Stimulated activated CD4-positive, alpha-beta T cell treated with anti-CD3 and anti-CD28 coated beads, Interleukin-15, amount 100 ng/mL, for 24 hours (primary cell): ENCODE measurements at places on chromosomes 11 and 22.

DNA sequence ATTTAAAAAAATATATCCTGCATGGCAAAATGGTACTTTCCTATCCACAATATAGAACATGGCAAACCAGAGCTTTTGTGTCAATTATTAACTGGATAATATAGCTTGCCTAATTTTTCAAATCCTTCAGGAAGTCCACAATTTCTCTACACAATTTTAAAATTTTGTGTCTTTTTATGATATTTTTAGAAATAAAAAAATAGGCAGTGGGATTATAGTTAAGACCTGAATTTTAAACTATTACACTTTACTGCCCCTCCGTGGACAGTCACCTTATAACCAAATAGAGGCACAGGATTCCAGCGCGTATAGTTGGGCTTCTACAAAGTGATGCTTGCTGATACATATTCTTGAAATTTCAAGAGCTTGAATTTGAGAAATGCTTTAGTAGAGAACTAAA lies 2.1 kb upstream of the DMC1 start:
- peak; percentile 36 for DNase-seq

DNA sequence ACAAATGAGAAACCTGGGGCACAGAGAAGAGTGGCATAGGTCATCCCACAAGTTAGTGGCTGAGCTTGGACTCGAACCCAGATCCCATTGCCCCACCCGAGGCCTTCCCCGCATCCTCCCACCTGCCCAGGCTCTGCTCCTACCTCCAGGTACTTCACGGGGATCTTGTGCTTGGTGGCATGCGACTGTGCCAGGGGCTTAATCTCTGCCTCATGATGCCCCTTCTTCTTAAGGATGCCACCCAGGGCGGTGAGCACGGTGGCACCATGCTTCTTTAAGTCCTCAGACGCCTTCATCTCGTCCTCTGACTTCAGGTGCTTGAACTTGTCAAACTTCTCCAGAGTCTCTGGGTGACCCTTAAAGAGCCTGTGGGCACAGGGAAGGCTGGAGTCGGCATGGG lies 6.4 kb downstream of the MB start:
- DNase-seq: no peak

DNA sequence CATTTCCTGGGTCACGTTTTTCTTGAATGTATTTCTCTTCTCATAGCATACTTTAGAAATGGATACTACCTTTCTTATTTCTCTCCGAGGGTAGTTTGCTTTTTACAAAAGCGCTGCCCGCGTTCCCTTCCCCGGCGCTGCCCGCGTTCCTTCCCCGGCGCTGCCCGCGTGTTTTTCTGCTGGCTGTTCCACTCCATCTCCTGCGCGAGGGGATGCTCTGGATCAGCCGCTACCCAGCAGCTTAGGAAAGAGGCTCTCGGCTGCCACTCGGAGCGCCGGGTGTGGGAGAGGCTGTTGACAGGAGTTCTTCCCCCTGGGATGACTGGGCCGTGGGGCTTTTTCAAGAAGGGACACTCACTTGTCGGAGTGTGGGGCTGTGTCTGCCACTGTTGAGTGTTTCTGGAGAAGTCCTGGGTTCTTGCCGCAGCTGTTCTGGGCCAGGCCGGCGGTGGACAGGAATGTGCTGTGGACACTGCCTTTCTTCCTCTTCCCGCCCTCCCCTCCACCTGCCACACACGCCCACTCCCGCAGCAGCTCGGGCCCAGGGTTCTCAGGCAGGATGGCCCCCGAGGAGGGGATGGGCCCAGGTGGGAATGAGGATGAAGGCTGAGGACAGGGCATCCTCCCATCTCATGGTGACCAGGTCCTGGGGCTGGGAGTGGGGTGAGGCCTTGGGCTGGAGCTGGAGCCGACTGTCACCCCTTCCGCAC lies 30.6 kb downstream of the GLB1L2 start:
- DNase-seq: no peak

- DNase-seq: no peak
Observed at GRCh38 chr11:65776196-65776595, 4.6 kb downstream of the AP5B1 start.

- no peak for DNase-seq
Observed at GRCh38 chr22:31742115-31742514, 7.8 kb downstream of the PRR14L start.

DNA sequence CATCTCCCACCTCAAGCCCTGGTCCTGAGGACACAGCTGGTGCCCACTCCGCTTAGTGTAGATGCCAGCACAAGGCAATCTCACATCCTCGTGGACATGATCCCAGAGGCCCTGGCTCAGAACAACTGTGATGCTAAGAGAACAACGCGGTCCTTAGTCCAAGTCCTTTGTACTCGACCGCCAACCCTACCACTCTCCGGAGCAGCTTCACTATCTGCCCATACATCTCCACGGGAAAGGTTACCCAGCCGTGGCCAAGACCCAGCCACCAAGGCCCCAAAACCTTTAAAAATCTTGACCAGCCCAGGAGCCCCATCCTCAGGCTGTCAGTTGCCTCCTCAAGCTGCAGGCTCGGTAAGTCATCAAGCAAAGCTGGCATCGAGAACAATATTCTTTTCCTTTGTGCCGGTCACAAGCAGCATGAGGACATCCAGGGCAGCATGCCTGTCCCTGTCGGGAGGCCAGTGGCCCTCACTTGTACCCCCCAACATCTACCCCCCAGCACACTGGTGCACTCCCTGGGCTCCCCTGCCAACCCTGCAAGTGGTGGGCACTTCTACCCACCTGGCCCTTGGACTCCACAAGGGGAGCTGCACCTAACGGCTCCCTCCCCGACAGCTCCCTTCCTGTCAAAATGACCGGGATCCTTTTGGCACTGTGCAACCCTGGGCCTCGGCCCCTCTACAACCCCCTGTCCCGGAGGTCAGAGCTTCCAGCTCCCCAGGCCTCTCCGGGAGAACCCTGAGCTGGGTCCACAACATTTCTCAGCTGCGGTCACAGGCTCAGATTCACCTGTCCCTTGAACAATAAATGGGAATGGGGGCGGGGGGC lies 2.5 kb downstream of the OSBPL5 start:
- DNase-seq: no peak

DNA sequence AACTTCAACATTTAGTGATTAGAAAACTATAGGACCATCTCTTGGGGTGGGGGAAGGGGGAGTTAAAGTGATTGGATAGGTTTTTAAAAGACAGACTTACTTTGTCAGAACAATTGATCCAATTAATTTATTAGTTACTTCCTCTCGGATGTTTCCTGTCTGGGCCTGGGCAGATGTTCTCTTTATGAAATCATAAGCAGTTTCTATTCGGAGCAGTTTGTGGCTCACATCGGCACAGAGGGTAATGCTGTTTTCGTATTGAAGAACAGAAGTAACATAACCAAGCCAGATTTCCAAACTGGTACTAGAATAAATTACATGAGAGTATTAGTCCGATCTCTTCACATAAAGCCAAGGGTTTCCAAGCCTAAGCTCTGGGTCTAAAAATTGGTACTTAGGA lies 20.6 kb downstream of the PIWIL3 start:
- no peak for DNase-seq

DNA sequence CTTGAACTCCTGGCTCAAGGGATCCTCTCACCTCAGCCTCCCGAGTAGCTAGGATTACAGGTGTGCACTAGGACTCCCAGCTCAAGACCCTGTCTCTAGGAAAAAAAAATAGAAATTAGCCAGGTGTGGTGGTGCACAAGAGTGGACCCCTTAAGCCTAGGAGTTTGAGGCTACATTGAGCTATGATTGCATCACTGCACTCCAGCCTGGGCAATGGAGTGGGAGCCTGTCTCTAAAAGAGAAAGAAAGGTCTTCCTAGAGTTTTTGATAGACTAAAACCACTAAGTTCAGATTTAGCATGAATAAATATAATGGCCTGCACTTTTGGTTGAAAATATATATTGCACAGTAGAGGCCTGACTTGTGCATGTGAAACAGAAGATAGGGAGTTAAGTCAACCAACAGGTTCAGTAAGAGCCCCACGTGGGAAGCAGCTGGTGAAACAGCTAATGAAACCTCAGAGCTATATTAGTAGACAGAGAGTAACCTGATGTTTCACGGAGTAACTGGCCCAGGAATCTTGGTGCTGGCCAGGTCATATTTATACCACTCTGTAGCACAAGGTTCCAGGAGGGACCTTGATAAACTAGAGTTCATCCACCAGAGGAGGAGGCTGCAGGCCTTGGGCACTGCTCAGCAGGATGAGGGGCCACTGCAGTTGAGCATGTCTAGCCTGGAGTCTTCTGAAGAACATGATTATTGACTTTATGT lies 4.6 kb upstream of the MICAL3 start:
- DNase-seq: no peak
